ENCODE measurements at places on chromosomes 7 and 10.

DNA sequence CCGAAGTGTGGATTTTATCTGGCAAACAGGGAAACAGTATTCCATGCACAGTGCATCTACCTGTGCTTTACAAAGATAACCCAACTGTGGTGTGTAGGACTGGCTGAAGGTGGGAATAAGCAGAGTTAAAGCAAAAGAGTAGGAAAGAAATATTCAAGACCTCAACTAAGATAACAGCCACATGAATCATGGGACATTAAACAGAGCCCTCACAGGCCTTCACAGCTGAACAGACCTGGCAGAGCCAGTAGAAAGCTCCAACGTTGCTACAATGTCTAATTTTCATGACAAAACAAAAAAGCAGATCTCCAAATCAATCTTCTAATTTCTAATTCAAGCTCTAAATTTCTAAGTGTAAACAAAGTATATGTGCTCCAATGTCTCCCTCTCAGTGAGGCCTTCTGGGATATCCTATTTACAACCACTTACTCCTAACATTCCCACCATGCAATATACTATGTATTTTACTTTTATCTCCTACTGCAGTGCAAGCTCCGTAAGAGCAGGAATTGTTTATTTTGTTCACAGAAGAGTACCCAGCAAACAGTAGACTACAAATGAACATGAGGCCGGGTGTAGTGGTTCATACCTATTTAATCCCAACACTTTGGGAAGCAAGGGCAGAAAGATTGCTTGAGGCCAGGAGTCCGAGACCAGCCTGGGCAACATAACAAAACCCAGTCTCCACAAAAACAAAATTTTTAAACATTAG, 63.5 kb downstream of the UBE2H start:
- DNase-seq = no peak

- no peak for DNase-seq
Measured at GRCh38 chr7:123499211-123499970, 35.0 kb downstream of the IQUB start.

DNA sequence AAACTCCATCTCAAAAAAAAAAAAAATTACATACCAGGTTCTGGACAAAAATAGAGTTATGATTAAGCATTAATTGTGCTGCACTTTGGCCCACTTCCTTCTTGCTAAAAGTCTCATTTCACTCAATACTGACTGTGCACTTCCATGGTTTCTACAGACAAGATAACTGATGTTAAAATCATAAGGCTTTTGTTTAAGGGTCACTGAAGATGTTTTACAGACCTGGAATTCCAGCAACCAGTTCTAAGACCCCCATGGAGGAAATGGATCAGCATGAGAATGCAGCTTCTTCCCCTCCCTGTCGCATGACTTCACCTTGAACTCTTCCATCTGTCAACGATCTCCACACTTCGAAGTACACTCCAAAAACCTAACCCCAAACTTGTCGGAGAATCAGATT, 1191.8 kb upstream of the AUTS2 start:
- DNase-seq = no peak

GRCh38 chr7:84877943-84878570, 308.8 kb downstream of the SEMA3D start:
- no peak for DNase-seq

- DNase-seq = no peak
Measured at GRCh38 chr10:6986927-6987326, 406.9 kb upstream of the PRKCQ start.

Data from NT2/D1 (cell line).